ENCODE measurements at places on chromosomes 3 and 15. TPM values are rescaled to one million over a fixed set of nuclear protein-coding genes. Genes with fewer than 3 reads are reported as not detected.

DNA sequence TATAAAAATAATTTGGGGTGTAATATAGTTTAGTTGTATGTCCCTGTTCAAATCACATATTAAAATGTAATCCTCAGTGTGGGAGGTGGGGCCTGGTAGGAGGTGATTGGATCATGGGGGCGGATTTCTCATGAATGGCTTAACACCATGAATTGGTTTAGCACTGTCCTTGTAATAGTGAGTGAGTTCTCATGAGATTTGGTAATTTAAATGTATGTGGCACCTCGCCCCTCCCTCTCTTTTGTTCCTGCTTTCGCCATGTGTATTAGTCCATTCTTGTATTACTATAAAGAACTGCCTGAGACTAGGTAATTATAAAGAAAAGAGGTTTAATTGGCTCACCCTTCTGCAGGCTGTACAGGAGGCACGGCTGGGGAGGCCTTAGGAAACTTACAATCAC lies 83.9 kb downstream of the ANXA2 start:
- DNase-seq, result no peak

DNA sequence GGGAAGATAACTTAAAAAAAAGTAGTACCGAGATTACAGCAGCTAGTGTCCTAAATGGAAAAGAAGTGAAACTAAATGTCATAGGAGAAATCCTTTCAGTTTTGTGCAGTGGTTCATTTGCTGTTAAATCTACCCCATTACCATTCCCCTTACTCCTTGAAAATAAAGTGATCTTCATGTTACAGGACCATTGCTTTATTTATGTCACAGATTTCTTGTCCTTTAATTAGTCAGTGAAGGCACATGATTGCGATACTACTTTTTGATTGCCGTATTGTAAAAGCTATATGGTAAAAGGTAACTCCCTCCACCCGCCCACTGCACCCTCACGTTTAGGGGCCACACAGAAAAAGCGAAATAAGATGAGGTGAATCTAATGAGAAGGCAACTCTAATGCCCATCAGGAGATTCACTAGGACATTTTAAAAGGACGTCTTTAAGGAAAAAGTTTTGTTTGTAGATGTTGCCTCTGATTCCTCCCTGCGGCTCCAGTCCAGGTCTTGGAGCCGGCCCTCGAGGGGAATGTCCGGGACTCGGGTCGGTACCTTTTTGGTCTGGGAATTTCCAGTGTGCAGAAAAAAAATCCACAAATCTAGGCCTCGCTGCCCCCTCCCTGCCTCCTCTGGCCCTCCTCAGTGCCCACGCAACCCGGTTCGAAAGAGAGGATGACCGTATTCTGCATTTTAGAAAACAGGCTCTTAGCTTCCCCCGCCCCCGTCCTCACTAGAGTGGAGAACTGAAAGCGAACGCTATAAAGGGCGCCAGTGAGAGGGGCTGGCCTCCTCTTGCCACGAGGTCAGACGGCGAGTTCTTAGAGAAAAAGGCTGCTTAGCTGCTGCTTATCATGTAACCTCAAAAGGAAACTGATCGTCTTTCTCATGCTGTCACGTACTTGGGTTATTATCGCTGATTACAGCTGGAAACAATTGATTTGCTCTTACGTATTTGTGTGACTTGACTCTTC lies 21.8 kb upstream of the NFKBIZ start:
- peak; percentile 87 for DNase-seq

DNA sequence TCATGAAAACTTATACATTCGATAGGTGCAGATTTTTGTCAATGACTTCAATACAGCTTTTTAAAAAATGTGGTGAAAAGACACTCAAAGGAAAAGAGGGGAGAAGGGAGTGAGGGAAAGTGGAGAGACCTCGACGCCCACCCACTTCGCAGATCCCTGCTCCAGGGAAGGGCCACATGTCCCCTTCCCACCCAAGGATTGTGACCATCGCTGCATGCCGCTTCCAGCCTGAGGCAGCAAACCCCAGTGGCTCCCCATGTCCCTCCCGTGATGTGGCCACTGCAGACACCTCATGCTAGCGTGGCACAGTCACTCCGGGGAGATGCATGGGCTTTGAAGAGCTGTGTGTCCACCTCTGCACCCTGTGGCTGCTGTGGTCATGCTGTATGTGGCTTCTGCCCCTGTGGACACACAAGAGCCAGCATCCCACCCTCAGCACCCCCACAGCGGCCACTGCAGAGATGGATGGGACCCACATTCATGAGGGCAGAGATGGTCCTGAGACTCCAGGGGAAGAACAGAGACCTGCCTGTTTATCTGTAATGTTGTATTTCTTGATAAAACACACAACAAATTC lies 230.2 kb downstream of the OCA2 start:
- DNase-seq, result no peak

DNA sequence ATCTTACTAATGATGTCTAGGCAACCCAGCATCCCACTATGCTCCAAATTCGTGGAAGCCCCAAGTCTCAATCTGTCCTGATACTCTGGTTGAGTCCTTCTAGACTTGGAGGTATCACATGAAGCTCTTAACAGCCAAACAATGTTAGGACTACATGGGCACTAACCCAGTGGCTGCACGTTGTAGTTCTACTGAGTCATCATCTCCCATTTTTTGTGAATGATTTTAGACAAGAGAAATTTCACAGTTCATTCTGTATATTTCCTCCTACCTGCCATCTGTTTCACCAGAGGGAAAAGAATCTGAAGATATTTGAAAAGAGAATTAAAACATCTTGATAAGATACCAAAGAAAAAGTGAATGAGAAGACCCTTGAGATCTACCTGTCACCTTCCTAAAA lies 9.8 kb upstream of the WWTR1 start:
- no peak for DNase-seq

- no peak for DNase-seq
Observed at GRCh38 chr3:72259755-72260587, 475.0 kb upstream of the PROK2 start.

DNA sequence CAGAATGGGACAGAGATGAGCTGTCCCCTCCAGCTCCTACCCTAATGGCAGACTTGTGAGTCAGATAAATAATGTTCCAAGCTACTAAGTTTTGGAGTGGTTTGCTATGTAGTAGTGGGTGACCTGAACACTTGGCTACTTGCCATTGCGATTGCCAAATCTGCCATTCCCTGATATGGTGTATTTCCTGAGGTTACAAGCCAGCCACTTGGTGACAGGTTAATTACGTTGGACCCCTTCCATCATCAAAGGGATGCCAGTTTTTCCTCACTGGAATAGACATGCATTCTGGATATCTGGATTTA lies 33.6 kb downstream of the MORF4L1 start:
- no peak for DNase-seq

DNA sequence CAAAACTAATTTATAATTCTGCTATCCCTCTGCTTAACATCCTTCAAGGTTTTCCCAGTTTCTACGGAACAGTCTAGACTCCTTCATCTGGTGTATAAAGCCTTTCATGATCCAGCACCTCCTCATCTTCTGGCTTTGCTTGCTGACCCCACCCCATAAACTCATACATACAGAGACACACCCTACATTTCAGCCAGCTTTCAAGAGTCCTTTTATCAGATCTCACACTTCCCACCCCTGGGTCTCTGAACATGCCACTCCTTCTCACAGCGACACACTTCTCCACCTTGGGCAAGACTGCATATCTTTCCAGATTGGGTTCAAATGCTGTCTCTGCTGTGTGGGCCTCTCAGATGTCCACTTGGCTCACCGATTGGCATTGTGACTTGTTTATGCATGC lies 166.8 kb upstream of the LPP start:
- no peak for DNase-seq

DNA sequence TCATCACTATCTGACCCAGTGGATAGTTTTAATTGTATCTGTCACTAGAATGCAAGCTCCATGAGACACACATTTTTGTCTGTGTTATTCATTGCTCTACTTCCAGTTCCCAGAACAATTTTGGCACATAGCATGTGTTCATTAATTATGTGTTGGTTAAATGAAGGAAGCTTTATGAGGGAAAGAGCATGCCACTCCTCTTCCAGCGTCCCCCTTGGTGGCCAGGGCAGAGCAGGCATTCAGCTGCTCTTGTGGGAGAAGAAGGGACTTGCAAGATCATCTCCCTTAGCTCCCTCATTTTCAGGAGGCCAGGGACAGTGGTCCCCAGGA lies 489 bp upstream of the GALNT15 start:
- no peak for DNase-seq

DNA sequence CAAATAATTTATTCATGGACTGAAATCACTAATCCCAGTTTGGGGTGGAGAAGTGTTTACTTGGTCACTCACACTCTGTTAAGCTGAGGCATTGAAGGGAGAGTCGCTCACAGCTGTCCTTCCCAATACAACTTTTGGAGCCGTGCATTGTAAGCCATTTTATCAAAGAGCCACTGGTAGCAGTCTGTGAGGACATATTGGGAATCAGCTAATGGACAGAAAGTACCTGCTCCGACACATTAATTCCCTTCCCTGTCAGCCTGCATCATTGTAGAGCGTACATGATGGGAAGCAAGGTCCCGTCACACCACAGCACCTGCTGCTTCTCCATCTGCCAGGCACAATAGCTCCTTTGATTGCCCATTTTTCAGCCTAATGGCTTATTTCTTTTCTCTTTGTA lies 643.2 kb downstream of the SQOR start:
- DNase-seq, result no peak

GRCh38 chr3:27165321-27165721 lies 203.9 kb downstream of the NEK10 start:
- no peak for DNase-seq

- peak; percentile 27 for DNase-seq
Observed at GRCh38 chr3:34106879-34107278, 308.4 kb downstream of the PDCD6IP start.

GRCh38 chr3:48446043-48446424 lies 503 bp upstream of the ATRIP start:
- DNase-seq, result no peak

GRCh38 chr3:177946936-177947335 lies 589.3 kb upstream of the KCNMB2 start:
- DNase-seq, result no peak

- peak; percentile 61 for DNase-seq
Observed at GRCh38 chr3:10169000-10169496, 4.3 kb downstream of the IRAK2 start.

- DNase-seq, result no peak
Observed at GRCh38 chr15:68585574-68586273, 6.9 kb downstream of the CORO2B start.

DNA sequence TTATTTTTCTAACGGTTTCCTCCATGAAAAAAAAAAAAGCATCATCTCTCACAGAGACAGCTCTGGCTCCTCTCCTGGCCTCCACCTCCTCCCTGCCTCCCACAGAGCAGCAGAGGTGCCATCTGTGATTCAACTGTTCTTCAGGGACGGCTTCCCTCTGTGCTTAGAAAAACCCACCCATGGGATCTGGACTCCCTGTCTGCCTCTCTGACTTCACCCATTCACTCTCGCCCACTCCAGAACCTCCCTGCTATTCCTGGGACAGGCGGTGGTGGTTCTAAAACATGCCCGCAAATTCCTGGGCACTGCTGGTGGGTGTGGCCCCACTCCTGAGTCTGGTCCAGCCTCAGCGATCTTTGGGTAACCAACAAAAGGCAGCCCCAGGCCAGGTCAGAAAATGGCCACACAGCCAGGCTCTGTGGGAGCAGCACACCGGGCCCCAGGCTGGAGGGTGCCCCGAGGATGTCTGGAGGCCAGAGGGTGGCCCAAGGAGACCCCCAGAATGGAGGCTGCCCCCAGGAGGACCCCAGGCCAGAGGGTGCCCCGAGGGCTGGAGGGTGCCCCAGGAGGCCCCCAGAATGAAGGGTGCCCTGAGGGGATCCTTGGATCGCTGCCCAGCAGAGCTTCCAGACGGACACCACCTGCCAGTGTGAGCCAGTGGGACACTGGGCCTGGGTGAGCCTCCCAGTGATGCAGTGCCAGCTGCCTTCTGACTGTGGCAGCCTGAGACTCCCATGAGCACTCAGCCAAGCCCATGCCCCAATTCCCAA lies 2.6 kb upstream of the CHST13 start:
- no peak for DNase-seq

- no peak for DNase-seq
Observed at GRCh38 chr3:31573036-31573779, 40.5 kb downstream of the STT3B start.

- no peak for DNase-seq
Observed at GRCh38 chr3:15982667-15983196, 185.0 kb upstream of the ANKRD28 start.

GRCh38 chr3:185552358-185552877 lies at the start of gene LIPH:
Gene LIPH (minus strand): TSS chr3:185552588. CDS start chr3:185552471, 117 bp downstream.
- DNase-seq, result peak; percentile 90

DNA sequence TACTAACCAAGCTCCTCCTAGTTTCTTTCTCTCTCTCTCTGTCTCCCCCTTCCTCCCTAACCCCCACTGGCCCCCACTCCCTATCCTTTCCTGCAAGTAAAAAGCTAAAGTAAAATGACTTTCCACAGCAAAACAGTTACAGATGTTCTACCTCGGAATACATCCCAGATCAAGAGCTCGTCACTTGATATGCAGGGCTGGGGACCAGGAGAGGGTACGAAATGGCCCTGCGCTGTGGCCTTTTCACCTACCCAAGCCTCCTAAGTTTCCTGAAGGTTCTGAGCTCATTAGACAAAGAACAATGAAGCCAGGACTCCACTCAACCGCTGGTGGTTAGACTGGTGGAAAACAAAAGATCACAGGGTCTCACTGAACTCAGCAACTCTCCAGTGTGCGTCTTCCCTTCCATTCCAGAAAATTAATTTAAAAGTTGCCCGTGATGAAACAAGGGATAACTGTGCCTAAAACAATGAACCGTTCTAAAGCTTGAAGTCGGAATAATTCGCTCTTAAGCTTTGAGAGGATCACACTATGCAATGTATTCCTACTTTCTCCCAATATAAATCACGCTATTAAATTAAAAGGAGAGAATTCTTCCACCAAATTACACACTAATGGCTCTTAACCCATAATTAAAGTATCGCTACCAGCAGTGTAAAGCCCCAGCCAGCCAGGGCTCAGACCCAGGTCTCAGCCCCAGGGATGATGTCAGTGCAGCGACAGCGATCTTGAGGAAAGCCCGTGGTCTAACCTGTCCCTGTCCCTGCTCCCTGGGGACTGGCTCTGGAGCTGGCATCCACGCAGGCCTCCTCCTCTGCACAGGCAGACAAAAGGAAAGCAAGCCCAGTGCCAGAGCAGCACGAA lies 5.0 kb downstream of the VGLL4 start:
- DNase-seq, result no peak

GRCh38 chr3:76122007-76122406 lies 336.7 kb upstream of the ZNF717 start:
- no peak for DNase-seq

DNA sequence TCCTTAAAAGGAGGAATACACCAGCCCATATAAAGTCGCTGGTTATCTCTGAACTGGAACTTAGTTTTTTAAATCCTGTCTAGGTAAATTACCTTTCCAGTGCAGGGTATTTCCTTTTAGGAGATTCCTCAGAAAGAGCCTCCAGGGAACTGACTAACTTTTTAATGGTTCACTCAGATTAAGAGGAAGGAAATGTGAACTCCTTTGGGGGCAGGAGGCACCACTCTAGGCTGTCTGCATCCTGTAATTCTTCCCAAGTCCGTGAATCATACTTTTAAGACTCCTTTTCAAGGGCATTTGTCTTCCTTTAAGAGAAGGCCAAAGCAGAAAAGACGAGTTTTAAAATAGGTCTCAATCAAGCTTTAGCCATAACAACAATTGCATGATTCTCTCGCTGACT lies 871.2 kb upstream of the NR2F2 start:
- no peak for DNase-seq

- no peak for DNase-seq
Observed at GRCh38 chr3:54905920-54906319, 21.9 kb downstream of the LRTM1 start.

GRCh38 chr3:4309491-4310128 lies 6.4 kb downstream of the SETMAR start:
- no peak for DNase-seq

The PLCD1 gene
- total RNA-seq, result 9.6 TPM

The RAB6B gene
- not detected for total RNA-seq

The KCNMB2 gene
- not detected for total RNA-seq

The ZCWPW2 gene
- total RNA-seq, result 0.51 TPM

The MED12L gene
- not detected for total RNA-seq

The ATP1B3 gene
- 35.7 TPM for total RNA-seq

Measured in HT-29 (cell line).